Naive thymus-derived CD4-positive, alpha-beta T cell (primary cell): ENCODE measurements at places on chromosomes 12 and 14. TPM values are rescaled to one million over a fixed set of nuclear protein-coding genes. Genes with fewer than 3 reads are reported as not detected.

Gene GARIN6
- not detected in 2 replicates for total RNA-seq

DNA sequence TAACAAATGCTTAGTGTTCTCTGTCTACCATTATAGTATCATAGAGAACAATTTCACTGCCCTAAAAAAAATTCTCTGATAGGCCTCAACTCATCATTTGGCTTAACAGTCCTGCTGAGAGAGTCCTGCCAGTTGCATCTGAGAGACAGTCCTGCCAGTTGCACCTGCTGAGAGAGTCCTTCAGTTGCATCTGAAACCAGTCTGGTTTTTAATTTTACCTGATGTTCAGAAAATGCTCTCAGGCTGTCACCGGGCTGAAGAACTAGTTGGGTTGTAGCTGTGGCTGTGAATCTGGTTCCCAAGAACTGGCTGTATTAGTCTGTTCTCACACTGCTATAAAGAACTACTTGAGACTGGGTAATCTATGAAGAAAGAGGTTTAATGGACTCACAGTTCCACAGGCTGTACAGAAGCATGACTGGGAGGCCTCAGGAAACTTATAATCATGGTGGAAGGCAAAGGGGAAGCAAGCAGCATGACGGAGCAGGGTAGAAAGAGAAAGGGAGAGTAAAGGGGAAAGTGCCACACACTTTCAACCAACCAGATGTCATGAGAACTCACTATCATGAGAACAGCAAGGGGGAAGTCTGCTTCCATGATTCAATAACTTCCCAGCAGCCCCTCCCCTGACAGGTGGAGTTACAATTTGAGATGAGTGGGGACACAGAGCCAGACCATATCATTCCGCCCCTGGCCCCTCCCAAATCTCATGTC is 51.6 kb downstream of the PRKCH start:
- DNase-seq, result no peak

DNA sequence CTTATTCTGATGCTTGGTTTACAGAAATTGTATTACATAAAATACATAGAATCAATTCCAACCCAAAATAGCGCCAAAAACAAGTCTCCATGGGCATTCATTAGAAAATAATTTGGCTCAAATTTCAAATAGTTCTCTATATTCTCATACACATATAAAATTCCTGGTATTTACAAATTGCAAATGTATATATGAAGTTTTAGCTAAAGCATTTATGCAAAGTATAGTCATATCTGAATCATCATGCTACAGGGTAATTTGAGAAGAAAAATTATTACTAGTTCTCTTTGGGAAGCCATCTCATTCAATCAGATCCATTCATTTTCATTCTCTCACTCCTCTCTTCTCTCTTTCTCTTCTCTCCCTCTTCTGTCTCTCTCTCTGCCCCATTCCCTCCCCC is 257.8 kb downstream of the DPF3 start:
- DNase-seq, result no peak

Gene SLC10A1
- total RNA-seq, result not detected

DNA sequence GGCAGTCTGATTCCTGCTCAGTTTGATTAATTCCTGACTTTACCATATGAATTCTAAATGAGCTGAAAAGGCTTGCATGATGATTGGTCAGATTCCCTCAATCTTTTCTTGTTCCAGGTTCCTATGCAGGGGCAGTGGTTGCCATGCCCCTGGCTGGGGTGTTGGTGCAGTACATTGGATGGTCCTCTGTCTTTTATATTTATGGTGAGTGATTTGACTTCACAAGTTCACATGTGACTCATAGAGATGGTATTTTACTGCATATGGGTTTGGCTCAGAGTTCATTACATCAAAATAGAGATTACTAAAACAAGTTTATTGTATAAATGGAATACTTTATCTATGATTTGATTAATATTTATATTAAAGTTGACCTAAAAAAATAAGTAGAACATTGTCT is 44.8 kb downstream of the SLC17A8 start:
- DNase-seq, result no peak

DNA sequence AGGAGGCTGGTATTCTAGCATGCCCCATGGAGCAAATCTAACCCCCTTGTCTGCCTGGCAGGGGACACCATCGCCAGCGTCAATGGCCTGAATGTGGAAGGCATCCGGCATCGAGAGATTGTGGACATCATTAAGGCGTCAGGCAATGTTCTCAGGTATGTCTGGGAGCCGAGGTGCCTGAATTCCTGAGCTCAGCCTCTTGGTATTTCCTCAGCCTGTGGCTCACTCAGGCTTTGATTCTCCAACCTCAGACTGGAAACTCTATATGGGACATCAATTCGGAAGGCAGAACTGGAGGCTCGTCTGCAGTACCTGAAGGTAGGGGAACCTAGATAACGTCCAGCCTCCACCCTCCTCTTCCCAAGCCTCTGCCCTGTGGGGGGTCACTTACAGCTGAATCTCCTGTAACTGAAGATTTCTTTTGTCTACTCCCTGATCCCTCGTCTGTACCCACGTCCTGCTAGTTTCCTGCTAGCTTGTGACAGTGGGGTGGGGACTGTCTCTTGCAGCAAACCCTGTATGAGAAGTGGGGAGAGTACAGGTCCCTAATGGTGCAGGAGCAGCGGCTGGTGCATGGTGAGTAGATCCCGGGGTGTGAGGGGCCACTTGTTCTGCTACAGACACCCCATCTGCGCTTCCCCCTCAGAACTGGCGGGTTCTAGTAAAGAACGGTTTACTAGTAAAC is 7.0 kb downstream of the TAMALIN start:
- no peak for DNase-seq

DNA sequence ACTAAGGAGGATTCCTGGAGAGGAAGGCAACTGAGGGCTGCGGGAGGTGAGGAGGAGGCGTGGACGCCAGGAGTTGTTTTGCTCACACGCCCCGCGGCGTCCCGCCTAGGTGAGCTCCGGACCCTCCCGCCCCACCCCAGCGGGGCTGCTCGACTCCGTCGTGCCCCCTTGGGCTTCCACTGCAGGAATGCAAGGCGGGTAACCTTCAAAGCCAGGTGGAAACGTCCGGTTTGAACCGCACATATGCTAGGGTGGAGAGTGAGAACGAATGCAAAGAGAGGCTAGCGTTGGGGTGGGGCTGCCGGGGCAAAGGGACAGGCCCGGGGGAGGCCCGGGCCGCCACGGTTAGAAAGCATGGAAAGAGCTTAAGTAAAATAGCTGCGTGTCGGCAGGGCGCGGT is 5.4 kb upstream of the DPPA3 start:
- no peak for DNase-seq

- no peak for DNase-seq
Observed at GRCh38 chr14:68544081-68544892, 248.6 kb downstream of the ZFP36L1 start.

Gene ITFG2
- total RNA-seq, result 50.4 and 56.4 TPM in 2 replicates

DNA sequence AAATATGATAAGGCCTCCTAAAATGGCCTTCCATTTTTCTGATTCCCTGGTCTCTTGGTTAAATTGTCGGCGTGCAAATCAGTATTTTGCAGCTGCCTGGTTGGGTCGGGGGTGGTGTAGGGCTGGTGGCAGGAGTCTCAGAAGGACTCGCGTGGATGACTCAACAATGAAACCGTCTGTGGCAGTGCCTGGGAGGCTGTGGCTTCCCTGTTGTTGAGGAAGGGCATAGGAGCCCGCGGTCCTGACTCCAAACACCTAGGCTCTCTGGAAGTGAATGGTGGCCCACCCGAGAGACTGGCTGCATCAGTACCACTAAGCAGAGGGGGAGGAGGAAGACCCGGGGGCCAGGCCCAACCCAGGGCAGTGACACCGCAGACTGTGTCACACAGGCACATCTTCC is 207.9 kb downstream of the TTC7B start:
- no peak for DNase-seq

DNA sequence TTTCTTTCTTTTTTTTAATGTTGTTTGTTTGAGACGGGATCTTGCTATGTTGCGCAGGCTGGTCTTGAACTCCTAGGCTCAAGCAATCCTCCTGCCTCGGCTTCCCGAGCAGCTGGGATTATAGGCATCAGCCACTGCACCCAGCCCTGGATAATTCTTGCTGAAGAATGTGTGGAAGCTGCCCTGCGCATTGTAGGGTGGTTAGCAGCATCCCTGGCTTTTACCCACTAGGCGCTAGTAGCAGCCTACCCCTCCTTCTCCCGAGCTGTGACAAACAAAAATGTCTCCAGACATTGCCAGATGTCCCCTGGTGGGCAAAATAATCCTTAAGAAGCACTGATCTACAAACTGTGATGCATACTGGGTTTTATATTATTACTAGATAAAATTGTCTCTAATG is 6.6 kb downstream of the DCAF4 start:
- DNase-seq, result no peak

Gene GPRC5D
- not detected for total RNA-seq

- DNase-seq, result no peak
Observed at GRCh38 chr14:69088586-69088985, 64.3 kb downstream of the DCAF5 start.

Gene NTN4
- total RNA-seq, result 0.08 TPM

GRCh38 chr12:94644141-94644979 is 6.0 kb downstream of the TMCC3 start:
- no peak for DNase-seq

GRCh38 chr14:57071639-57072038 is 197.1 kb downstream of the EXOC5 start:
- DNase-seq, result no peak

- DNase-seq, result no peak
Observed at GRCh38 chr14:97315790-97316189, 518.6 kb downstream of the VRK1 start.

GRCh38 chr12:21860534-21860933 is 80.7 kb downstream of the ABCC9 start:
- DNase-seq, result no peak

- DNase-seq, result no peak
Observed at GRCh38 chr12:66187821-66188220, 1.2 kb upstream of the IRAK3 start.
